ENCODE measurements at places on chromosomes 7 and 10.

GRCh38 chr10:118251791-118252190 lies 90.3 kb downstream of the FAM204A start:
- DNase-seq = no peak

DNA sequence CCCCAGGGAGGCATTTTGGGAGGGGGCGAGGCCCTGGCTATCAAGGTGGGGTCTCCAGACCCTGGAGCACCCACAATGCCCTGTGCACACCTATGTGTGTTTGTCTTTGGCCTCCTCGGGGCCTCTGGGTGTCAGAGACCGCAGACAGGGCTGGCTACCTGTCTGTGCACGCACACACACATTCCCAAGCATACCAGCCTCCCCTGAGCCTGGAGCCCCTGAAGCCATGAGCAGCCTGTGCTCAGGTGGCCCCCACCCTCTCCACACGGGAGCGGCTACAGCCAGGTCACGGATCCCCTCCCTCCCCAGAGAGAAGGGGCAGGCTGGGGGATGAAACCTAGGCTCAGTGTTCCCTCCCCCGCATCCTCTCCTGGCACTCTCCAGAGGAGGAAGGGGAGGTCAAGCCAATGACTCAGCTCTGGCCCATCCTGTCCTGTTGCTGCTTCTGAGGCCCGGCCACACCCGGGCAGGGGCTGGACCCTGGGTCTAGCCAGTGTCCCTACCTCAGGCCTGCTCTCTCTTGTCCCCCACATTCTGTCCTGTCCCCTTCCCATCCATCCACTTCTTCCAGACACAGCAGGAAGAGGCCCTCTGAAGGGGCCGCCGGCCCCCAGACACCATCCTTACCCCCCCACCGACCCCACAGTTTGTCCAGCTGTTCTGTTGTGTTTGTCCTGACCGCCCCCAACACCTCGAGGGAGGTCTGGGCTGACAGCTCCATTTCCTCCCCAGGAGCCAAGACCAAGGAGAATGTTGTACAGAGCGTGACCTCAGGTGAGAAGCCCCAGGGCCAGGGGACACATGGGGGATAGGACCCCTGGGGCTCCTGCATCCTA lies 720 bp downstream of the SNCG start:
- no peak for DNase-seq

- no peak for DNase-seq
These were observed 123.9 kb upstream of the FAM171A1 start for GRCh38 chr10:15494850-15495506.

- no peak for DNase-seq
These were observed 270.1 kb downstream of the TCERG1L start for GRCh38 chr10:131041441-131041840.

GRCh38 chr7:151367284-151367683 lies 25.7 kb downstream of the NUB1 start:
- no peak for DNase-seq

DNA sequence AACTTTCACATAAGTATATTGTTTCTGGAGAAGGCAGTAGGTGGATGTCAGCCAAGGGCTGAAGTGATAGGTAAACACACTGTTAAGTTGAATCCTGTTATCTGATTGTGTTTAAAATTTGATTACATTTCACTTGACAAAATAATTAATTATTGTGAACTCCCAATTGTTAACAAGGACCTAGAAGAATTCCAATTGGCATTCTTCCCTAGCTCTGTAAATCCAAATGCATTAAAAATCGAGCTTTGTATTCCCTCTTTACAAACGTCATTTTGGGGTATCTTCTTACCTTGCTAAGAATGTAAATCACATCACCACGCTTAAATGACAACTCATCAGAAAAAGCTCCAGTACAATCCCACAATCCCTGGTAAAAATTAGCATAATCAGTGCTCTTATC lies 179.9 kb downstream of the SKAP2 start:
- peak; percentile 48 for DNase-seq

DNA sequence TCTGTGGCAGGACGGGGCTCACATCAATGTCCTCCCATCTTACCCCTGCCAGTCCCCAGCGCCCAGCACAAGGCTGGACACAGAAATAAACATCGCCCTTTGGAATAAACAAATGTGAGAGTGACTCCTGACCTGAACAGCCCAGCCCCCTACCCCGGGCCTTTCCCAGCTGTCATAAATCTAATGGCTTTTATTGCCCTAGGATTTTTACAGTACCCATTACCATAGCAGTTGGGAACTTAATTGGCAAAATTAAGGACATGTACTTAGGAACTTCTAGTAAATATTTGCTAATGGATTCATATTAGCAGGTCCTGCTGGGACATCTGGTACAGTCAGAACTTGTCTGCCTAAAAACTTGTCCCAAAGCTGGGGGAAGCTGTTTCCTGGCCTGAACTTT lies 76.6 kb downstream of the GLRX3 start:
- no peak for DNase-seq

- no peak for DNase-seq
These were observed 25.9 kb downstream of the CTBP2 start for GRCh38 chr10:125134483-125134848.

DNA sequence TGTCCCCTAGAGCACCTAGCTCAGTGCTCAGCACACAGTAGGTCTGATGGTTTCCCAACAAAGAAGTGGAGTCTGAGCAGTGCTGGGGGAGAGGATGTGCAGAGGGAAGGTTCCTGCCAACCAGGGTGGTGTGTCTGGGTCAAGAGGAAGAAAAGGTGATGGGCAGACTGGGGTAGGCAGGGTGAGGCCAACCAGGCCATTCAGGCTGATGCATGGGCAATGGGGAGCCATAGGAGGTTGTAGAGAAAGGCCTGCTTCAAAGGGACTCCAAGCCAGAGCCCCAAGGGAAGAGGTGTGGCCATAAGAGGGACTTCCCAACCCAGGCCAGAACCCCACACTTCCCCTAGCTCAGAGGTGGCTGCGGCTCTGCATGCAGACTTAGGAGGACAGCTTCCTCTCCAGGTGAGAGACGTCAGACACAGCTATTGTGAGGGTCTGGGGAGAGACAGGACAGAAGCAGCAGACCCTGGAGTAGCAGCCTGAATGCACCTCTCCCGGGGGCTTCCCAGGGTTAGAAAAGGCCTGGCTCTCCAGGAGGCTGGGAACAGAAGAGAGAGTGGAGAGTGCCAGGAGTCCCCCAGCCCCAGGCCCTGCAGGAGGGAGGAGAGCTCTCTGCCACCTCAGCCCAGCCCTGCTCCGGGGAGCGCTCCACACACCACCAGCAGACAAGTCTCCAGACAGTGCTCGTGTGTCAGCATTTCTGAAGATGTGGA lies 87.4 kb upstream of the ZMIZ1 start:
- no peak for DNase-seq

GRCh38 chr10:33612551-33612950 lies 278.1 kb upstream of the NRP1 start:
- DNase-seq = no peak

- no peak for DNase-seq
These were observed 46.2 kb downstream of the ELAPOR2 start for GRCh38 chr7:87013136-87013839.

GRCh38 chr7:155233311-155234157 lies 64.1 kb upstream of the INSIG1 start:
- no peak for DNase-seq

GRCh38 chr10:114402871-114403540 lies 1.3 kb downstream of the AFAP1L2 start:
- DNase-seq = no peak

- DNase-seq = no peak
These were observed 79.9 kb upstream of the GNA12 start for GRCh38 chr7:2923886-2924574.

DNA sequence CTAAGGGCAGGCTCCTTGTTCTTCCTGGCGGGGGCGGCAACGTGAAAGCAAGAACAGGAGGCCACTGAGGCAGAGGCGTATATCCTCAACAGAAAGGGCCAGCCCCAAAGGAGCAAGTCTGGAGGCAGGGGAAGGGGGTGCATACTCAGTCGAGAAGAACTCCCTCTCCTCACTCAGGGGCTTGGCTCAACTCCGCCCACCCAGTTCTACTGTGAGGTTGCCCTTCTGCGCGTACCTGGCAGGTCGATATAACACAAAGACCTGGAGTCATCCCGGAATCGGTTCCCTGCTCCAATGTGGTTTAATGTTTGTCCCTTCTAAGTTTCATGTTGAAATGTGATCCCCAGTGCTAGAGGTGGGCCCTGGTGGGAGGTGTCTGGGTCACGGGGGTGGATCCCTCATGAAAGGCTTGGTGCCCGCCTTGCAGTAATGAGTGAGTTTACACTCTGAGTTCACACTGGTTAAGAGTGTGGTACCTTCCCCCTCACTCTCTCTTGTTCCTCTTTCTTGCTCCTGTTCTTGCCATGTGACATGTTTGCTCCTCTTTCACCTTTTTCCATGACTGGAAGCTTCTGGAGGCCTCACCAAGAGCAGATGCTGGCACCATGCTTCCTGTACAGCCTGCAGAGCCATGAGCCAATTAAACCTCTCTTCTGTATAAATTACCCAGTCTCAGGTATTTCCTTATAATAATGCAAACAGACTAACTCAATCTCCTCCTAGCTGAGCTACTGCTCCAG lies 32.6 kb downstream of the GSDME start:
- no peak for DNase-seq

DNA sequence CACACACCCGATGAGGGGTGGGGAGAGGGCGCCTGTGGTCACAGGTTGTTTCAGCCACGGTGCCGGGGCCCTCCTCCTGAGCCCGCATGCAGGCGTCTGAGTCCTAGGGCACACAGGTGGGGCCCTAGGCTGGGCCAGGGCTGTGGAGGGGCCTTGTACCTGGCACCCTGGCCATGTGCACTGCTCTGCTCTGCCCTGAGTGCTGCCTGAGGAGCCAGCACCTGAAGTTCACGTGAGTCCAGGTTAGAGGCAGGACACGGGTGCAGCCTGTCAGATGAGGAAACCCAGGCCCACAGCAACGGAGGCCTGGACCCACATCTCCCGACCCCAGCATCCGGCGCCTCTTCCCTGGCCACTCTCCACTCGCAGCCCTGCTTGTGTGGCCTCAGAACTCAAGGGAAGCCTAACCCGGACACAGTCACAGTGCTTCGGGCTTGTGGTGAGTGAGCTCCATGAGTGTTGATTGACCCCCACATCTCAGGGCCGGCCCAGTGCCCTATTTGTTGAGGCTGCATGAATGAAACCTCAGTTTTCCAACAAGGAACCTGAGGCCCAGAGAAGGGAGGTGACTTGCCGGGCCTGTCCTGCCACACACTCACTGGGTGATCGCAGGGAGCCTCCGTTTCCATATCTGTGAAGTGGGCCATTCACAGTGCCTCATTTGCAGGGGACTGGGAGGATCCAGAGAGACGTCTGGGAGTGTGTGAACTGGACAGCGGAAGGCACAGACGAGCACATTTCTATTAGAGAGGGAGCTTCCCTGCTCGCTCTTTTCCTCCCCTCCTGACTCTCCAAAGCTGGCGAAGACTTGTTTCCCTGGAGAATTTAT lies 39.6 kb downstream of the PPIF start:
- DNase-seq = no peak

DNA sequence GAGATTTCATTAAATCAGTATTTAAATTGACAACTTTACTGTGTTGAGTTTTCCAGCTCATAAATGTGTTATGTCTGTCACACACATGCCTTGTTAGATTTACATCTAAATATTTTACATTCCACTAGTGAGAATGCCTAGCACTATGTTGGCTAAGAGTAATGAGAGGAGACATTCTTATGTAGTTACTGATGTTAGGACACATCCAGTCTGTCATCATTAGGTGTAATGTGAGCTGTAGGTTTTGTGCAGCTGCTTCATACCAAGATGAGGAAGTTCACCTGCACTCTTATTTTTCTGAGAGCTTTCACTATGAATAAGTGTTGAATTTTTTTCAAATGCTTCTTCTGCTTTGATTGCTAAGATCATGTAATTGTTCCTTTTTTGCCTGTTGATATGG lies 218.0 kb upstream of the IGFBP3 start:
- DNase-seq = no peak

DNA sequence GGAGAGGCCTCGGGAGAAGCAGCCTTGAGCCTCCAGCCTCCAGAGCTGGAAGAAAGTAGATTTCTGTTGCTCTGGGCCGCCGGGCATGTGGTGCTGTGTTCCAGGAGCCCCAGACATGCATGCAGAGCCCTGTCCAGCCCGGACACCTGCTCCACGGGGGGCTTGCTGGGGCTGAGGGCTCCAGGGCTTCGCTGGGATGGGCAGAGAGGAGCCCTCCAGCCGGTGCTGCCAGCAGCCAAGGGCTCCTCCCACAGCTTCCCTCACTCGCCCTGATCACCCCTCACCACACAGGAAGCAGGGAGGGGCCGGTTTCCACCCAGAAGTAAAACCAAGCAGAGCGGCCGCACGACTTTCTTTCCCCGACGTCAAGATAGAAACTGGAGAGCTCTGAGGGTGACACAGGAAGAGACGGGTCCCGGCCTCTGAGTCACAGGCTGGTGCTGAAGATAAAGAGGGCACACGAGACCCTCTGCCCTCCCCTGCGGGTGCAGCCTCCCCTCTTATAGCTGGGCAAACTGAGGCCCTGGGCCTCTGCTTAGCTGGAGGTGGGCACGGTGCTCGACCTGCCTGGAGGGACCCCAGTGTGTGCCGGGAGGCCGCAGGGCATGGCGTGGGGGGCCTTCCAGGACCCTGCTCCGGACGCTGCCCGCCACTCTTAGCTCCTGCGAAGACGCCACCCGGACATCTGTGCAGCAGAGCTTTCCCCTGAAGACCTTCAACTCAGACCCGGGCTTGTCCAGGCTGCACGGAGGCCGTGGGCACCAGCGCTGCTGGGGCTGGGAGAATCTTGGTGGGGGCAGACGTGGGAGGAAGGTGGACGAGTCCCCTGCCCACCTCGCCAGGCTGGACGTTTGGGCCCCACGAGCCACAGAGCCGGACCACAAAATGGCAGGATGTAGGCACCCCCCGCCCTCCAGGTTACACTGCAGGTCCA lies 31.1 kb downstream of the ADAP1 start:
- no peak for DNase-seq

DNA sequence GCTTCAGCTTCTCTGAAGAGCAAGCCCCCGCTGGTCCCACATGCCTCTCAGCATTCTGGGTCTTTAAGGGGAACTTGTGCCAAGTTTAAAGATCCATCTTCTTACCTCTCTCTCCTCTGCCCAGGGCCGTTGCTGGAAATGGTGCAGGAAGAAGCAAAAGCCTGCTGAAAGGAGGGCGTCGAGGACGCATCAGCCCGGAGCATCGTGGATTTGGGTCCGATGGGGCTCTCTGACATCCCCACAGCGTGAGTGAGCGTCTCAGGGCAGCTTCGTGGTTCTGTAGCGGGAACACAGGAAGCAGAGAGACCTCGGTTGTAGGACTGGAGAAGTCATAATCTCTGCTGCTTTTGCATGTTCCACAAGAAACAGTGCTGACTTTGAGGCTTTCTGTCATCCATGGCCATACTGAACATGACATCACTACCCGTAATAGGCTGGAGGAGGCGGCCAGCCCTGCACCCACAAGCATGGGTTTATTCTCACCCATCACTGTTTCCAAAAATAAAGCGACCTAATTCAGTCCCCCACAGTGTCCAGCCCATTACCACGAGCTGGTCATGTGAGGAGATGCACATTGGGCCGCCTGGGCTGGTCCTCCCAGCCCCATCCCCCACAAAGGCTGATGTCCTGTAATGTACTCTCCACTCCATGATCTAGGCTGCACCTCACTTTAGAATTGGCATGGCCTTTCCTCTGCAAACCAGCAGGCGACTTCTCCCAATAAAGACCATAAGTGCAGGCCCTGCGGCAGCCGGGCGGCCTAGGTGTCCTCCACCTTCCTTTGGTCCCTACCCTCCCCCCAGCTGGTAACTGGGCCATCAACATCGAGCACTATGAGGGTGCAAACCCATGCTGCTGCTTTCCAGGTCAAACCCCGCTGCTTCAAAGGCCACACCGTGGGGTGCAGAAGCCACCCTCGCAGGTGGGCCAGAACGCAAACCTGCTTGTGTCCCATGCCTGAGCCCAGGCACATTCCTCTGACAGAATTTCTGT lies 276.9 kb downstream of the TNS3 start:
- no peak for DNase-seq
